ENCODE measurements at places on chromosomes 1 and 21.

DNA sequence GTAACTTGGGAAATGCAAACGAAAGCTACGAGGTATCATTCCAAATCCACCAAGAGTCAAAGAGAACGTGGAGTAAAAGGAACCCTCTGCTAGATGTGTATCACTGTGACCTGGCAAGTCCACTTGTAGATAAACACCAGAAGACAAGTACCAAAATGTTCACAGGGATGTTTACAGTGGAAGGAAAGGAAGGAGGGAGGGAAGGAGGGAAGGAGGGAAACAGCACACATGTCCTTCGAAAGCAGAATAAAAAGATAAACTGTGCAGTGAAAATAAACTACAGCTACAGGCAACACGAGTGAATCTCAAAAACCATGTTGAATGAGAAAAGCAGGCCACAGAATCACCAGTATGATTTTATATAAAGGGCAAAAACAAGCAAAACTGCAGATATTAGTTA, 59.9 kb downstream of the TP53BP2 start:
- no peak for DNase-seq

- no peak for DNase-seq
Measured at GRCh38 chr1:206012086-206012859, 9.1 kb upstream of the RAB7B start.

DNA sequence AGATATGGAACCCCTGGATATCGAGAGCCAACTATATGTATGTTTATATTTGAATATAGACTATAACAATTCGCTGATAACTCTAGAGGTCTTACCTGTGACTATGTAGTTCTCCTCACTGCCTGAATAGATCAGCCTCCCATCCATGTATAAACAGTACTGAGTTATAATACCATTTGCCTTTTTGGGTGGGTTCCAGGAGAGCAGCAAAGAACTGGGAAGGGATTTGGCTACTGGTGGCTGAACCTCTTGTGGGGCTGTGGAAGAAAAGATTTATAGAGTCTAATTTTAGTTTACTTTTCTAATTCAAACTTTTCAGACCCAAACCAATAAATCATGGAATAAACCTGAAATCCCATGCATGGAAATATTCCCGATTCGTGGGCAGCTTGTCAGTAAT, 376.9 kb downstream of the USH2A start:
- DNase-seq, result no peak

DNA sequence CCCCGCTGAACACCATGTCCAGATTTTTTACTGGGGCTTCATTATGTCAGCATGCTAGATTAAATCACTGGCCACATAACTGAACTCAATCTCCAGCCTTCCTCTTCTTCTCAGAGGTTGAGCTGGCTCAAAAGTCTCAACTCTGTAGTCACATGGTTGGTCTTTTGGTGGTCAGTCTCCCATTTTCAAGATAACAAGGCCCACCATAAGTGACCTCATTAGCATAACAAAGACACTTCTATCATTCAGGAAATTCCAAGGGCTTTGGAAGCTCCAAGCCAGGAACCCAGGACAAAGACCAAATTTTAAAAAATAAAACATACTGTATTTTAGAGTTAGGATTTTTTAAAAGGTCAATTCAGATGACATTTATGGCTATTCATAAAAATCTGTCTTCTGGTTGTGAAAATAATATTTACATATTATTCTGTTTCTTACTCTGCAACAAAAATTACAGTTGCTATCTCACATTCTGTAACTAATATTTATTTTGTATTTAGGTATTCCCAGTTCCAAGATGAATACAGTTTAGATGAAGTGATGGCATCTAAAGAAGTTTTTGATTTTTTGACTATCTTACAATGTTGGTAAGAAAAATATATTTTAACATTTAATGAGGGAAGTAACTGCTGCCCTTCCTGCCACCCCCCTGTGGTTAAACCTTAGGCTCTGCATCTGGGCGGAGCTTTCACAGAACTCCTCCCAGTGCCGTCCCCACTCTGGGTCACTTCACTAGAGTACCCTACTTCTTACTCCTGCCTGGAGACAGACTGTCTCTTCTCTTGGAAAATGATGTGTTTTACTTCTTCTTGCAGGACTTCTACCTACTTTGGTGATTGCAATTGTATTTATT, 49.3 kb downstream of the SCP2 start:
- no peak for DNase-seq

DNA sequence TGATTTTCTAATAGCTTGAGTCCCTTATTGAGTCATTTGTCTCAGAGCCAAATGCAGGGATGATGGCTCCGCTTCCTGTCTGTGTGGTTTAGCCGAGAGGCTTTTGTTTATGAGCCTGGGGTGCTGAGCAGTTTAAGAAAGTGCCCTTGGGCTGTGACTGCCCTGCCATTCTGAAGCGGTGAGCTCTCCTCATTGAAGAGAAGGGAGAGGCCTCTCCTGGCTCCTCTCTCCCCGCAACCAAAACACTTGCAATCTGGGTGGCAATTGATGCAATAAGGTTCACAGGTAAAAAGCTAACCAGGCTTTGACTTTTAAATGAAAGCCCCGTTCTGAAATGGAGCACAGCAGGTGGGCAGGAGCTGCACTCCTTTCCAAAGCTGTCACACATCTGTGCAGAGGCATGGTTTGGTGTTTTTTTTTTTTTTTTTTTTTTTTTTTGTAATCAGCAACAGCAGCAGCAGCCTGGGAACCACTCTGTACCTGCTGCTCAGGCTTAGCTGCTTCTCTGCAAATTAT, 403.7 kb downstream of the SIPA1L2 start:
- DNase-seq, result peak; percentile 20

GRCh38 chr1:13892198-13892597, 192.2 kb downstream of the PRDM2 start:
- no peak for DNase-seq

DNA sequence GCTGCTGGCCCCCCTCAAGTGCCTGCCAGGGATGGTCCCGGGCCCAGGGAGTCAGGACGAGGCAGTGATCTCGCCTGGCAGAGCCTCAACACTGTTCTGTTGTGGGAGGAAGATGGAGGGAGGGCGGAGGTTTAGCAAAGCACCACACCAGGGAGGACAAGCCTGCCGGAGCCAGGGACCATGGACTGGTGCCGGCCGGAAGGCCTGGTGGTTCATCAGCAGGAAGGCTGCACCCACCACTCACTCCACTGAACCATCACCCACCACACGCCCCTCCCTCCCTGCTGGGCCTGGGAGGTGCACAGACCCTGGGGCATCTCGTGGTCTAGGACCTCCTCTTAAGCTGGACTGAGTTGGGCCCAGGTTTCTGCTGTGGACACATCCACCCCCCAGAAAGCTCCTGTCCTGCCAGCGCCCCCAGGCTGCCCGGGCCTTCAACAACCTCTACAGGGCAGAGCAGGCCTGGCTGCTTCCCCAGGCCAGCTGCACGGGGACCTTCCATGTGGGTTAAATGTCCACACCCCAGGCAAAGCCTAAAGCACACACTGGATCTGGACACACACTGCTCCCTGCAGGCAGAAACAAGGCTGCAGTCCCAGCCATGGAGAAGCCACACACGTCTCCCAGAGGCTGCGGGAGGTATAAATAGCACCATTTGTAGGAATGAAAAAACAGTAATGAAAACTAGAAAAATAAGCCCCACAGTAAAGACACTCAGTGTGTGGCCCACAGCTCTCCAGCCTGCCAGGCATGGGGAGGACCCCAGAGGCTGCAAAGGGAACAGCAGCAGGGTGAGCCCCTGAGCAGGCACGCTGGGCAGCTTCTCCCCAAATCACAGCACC, 10.4 kb upstream of the TMEM240 start:
- no peak for DNase-seq
